ENCODE measurements at places on chromosomes 1 and 21. TPM values are rescaled to one million over a fixed set of nuclear protein-coding genes. Genes with fewer than 3 reads are reported as not detected.

HCN3 gene
- total RNA-seq: 1.2 TPM

KRTAP19-6 gene
- total RNA-seq: not detected

CFAP45 gene
- 0.55 TPM for total RNA-seq

NUF2 gene
- total RNA-seq: 0.89 TPM

LRRC40 gene
- total RNA-seq: 29.7 TPM

TDRD5 gene
- not detected for total RNA-seq

CKS1B gene
- 30.3 TPM for total RNA-seq

RAB3GAP2 gene
- 58.7 TPM for total RNA-seq

DCST1 gene
- not detected for total RNA-seq

SMIM34 gene
- 0.14 TPM for total RNA-seq

RBP7 gene
- not detected for total RNA-seq

C1QTNF12 gene
- 0.92 TPM for total RNA-seq

RAD54L gene
- 0.89 TPM for total RNA-seq

NUP133 gene
- total RNA-seq: 32.1 TPM

MXRA8 gene
- total RNA-seq: 172 TPM
